Activated CD8-positive, alpha-beta T cell treated with anti-CD3 and anti-CD28 coated beads, Interleukin-2, amount 10 ng/mL, durations not matched to agents 7 days and 5 days (primary cell): ENCODE measurements at places on chromosomes 2 and 18. TPM values are rescaled to one million over a fixed set of nuclear protein-coding genes. Genes with fewer than 3 reads are reported as not detected.

The HTR2B gene
- total RNA-seq = not detected

The ALLC gene
- not detected for total RNA-seq

The TTN gene
- total RNA-seq = 11.4 TPM

The FSHR gene
- not detected for total RNA-seq

GRCh38 chr18:47932603-47933002 lies 2.1 kb upstream of the SMAD2 start:
- H3K27me3 ChIP-seq = peaks cover 10% of the 10 kb centered on the region
- H3K4me1 ChIP-seq = peaks cover 29% of the 10 kb centered on the region
- DNase-seq = no peak
- H3K27ac ChIP-seq = no peak overlapping the region
- no peak overlapping the region for H3K4me3 ChIP-seq
- H3K36me3 ChIP-seq = peaks cover 13% of the 10 kb centered on the region

DNA sequence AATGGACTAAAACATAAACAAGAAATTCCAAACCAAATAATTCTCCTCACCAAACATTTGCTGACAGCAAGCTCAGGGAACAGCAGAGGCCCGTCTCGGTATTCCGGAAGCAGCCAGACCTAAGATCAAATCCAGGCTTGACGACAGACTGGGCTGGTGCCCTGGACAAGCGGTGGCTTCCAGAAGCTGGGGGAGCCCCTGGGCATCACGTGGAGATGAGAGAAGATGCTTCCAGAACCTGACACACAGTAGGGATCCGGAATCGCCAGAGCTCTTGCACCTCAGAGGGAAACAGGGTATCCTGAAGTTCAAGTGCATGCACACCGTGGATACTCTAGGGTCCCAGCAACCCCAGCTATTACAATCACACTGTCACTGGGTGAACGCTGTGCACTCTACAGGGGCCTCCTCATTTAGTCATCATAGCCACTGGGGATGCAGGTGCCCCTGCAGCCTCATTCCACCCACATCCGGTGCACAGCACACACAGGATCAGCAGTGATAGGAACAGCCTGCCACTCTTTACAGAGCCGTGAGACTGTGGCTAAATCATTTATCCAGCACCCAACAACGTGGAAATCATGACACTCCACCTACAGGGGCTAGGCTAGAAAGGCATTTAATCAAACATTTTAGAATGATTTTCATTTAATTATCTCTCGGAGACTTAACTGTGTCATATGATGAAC lies 102.6 kb downstream of the HDAC4 start:
- H3K36me3 ChIP-seq = peaks cover 7% of the 10 kb centered on the region
- peaks cover 73% of the 10 kb centered on the region for H3K4me1 ChIP-seq
- H3K27me3 ChIP-seq = no peaks in the 10 kb centered on the region
- peak; percentile 87 for DNase-seq
- peak overlapping the region; percentile 90 for H3K27ac ChIP-seq
- H3K4me3 ChIP-seq = peak overlapping the region; percentile 79

GRCh38 chr2:51717312-51717711 lies 685.4 kb upstream of the NRXN1 start:
- H3K27ac ChIP-seq = no peak overlapping the region
- no peaks in the 10 kb centered on the region for H3K4me1 ChIP-seq
- no peaks in the 10 kb centered on the region for H3K36me3 ChIP-seq
- DNase-seq = no peak

DNA sequence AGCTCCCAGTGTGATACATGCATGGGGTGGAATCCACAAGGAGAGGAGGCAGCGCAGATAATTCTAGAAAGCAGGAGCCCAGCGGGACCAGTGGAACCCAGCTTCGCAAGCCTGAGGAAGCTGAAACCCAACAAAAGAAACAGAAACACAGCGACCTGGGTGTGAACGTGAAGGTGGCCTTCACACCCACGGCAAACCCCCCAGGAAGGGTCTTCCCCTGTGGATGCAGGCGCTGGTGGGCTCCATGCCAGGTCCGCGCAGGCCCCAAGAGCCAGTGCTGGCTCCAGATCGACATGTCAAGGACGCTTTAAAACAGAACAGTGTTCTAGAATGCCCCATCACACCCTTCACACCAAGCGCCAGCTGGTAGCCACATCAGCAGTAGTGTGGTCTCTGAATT lies 22.1 kb downstream of the KIF1A start:
- DNase-seq = no peak
- H3K4me3 ChIP-seq = no peak overlapping the region
- H3K36me3 ChIP-seq = no peaks in the 10 kb centered on the region

- H3K27ac ChIP-seq = no peak overlapping the region
- H3K27me3 ChIP-seq = peaks cover 3% of the 10 kb centered on the region
- no peak for DNase-seq
- no peaks in the 10 kb centered on the region for H3K36me3 ChIP-seq
- H3K4me1 ChIP-seq = no peaks in the 10 kb centered on the region
- H3K4me3 ChIP-seq = no peak overlapping the region
These were observed 86.5 kb downstream of the PTGR3 start for GRCh38 chr18:75122334-75122958.

DNA sequence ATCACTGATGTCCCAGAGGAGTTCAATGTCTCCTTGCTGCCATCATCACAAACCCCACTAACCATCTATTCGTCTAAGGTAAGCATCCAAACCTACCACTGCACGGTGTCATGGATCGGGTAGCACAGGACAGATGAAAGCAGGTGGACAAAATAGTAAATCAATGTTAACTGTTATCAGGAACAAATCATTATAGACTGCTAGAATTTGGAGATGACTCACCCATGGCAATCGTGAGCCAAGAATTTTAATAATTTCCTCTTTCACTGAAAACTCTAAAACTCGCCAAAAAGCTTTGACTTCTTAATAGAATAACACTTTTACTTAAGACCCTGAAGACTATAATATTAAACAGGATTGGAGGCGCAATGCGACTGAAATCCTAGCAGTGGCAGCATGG lies 33.7 kb upstream of the BZW1 start:
- H3K4me1 ChIP-seq = no peaks in the 10 kb centered on the region
- DNase-seq = no peak
- no peak overlapping the region for H3K4me3 ChIP-seq
- no peak overlapping the region for H3K27ac ChIP-seq

GRCh38 chr2:220915092-220915623 lies 656.9 kb downstream of the EPHA4 start:
- H3K4me1 ChIP-seq = no peaks in the 10 kb centered on the region
- no peak overlapping the region for H3K27ac ChIP-seq
- H3K36me3 ChIP-seq = no peaks in the 10 kb centered on the region
- DNase-seq = no peak
- no peaks in the 10 kb centered on the region for H3K27me3 ChIP-seq
